AG04450 (cell line): ENCODE measurements at places on chromosomes 3 and 15.
A peak's percentile ranks its signal among the peaks of the same experiment; 100 is the strongest.

DNA sequence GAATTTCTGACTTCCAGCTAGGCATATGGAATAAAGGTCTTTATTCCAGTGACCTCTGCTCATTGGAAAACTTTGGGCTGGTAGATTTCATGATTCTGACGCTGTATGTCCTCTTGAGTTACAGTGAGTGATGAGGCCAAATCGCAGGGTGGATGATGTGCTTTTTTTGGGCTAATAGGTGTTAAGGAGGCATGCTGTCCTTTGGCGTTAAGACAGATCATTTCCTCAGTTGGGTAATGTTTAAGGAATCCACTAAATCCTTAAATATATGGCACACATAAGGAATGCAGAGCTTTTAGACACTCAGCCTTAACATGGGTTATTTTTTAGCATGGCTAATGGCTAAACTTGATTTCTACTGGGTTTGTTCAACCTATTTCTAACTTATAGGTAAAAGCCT, 87.9 kb downstream of the LPP start:
- no peak for DNase-seq

DNA sequence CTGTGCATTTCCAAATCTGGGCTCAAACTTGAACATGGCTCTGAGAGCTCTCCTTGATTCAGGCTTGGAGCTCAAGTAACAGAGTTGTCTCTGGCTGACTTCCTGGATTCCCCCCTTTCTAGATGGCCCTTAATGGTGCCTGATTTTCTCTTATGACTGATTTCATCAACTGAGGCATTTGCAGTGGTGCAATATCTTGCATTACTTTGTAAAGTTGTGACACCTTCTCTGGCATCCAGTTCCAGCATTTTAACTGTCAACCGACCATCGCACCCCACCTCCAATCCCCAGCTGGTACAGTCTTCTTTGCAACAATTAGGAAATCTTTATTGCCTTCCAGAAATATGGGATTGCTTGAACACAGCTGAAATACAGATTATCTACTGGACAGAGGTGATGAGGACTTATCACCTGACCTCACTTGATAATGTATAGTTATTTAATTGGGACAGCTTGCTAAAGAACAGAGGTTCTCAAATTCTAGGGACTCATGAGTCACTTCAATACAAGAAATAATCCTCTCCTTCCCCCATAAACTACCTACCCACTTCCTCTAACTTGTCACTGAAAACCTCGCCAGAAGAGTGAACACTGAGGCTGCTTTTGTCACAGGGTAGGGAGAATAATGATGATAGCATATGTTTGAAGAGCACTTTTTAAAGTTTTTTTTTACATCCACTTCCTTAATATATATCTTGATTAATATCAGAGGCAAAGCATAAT, 41.8 kb downstream of the FILIP1L start:
- DNase-seq, result no peak

GRCh38 chr3:69392850-69393249, 7.0 kb upstream of the FRMD4B start:
- DNase-seq, result no peak

GRCh38 chr15:44801364-44801763, 65.0 kb downstream of the TRIM69 start:
- DNase-seq, result no peak

- no peak for DNase-seq
These were observed 204.9 kb downstream of the CADPS start for GRCh38 chr3:62670351-62670750.

DNA sequence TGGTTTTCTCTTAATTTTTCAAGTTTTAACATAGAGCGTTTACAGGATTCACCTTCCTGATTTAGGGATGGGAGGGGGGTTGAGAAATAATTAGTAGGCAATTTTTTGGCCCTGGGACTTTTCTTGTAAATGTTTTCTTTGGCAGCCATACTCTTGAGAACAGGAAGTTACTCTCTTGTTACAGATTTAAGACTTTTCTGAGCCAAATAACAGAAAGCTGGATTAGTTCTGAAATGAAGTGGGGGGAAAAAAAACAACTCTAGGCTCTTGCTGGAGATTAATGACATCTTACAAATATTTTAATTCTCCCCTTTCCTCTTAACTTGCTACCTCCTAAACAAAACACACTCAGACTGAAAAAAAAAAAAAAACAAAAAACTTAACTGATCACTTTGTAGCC, 13.8 kb upstream of the POLR2M start:
- DNase-seq, result no peak

GRCh38 chr3:129626744-129627349, 20.4 kb upstream of the PLXND1 start:
- DNase-seq, result no peak

DNA sequence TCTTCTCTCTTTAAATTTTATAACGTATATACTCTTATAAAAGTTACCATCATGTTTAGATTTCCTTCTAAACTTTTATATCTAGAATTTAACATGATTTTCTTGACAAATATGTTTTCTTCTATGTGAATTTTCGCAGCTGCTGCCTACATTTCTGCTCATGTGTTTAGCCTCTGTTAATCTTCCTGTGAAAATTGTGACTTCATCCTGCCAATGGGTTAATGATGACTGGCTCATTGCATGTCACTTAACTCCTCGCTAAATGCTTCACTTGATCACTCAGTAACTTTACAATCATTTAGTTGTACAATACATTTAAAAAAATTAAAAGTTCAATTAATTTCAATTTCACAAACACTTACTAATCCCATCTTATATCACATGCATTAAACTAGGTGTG, 178.1 kb downstream of the LPP start:
- no peak for DNase-seq

DNA sequence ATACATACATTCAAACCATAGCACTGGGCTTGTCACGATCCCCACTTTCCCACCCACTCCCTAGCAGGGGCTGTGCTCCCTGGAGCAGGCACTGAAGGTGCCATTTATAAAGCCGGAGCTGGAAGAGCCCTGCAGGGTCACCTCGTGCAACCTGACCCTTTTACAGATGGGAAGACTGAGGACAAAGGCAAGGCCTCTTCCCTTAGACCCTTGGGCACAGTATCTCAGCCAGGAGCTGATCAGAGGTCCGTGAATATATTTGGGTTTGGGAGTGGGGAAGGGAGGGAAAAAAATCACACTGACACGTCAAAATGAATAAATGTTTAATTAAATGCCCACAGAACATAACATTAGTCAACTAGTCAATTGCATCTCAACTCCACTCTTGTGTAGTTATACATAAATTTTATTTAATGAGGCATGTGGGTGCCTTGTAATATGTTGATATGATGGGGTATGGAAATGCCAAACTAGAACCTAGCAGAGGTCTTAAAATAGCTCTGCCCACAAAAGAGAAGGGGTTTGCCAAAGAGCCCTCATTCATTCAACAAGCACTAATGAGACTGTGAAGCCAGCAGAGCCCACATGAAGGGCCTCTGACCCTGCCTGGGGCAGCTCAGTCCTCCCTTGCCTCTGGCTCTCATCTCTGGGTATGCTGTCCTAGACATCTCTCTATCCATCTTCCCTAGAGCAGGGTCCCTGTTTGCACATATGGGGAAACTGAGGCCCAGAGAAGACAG, 119.4 kb downstream of the NUP210 start:
- no peak for DNase-seq

- DNase-seq, result no peak
These were observed 35.6 kb downstream of the MAP1A start for GRCh38 chr15:43552986-43553385.

GRCh38 chr3:170705131-170705530, 119.3 kb upstream of the SLC7A14 start:
- DNase-seq, result no peak

DNA sequence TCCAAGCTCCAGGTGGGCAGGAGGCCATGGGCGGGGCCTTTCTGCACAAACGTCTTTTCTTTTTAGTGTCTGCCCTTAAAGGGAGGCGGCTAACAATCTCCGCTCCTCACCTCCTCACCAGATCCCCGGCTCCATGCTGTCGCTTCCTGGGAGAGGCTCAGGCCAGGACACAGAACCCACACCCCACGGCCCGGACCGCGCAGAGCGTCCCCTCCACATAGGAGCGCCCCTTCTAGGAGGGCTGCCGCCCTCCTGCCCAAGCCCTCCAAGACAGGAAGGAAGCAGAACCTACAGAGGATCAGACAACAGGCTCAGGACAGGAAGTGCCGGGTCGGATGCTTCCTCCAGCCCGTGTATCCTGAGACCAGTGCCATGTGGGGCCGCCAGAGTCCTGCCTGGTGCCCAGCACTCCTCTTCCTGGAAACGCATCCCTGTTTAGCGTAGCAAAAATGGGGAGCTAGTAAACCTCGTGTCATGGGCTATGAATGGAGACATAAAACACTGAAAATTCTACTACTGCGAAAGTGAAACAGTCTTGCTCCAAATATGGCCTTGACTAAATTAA, 83.2 kb upstream of the ATP10A start:
- no peak for DNase-seq

- DNase-seq, result no peak
These were observed 25.9 kb downstream of the ADCY5 start for GRCh38 chr3:123423031-123423430.

GRCh38 chr3:197002701-197003454, 26.7 kb downstream of the MELTF start:
- no peak for DNase-seq

GRCh38 chr15:99592145-99592791, 26.5 kb downstream of the MEF2A start:
- peak; percentile 20 for DNase-seq
